Activated T-helper 17 cell treated with anti-CD3 and anti-CD28 coated beads, Interleukin-2, amount 50 U/mL, for 72 hours (primary cell): ENCODE measurements at places on chromosomes 5 and 9. TPM values are rescaled to one million over a fixed set of nuclear protein-coding genes. Genes with fewer than 3 reads are reported as not detected.
A peak's percentile ranks its signal among the peaks of the same experiment; 100 is the strongest.

- H3K27ac ChIP-seq, result no peak overlapping the region
- peaks cover 58% of the 10 kb centered on the region for H3K27me3 ChIP-seq
- no peaks in the 10 kb centered on the region for H3K36me3 ChIP-seq
Observed at GRCh38 chr9:124042201-124042721, 30.7 kb downstream of the LHX2 start.

DNA sequence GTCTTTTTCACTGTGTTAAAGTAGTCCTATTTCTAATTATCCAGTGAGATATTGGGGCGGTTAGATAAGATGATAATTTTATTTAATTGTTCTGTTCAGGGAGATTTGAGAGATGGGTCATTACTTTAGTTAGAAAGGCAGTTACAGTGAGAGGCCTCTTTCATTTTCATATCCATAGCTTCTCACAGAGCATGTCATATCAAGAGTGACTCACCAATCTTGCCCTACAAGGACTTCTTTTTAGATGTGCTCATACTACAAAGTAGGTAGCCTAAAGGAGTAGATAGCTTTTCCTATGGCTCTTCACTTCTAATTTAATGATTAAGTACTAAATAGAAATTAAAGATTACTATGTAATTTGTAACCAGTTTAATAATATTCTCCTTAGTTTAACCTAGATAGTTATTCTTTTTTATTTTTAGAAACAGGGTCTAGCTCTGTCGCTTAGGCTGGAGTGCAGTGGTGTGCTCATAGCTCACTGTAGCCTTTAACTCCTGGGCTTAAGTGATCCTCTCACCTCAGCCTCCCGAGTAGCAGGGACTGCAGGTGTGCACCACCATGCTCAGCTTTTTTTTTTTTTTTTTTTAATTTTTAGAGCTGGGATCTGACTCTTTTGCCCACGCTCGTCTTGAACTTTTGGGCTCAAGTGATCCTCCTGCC lies 71.0 kb downstream of the FER start:
- no peaks in the 10 kb centered on the region for H3K4me1 ChIP-seq
- H3K36me3 ChIP-seq, result no peaks in the 10 kb centered on the region
- no peaks in the 10 kb centered on the region for H3K27me3 ChIP-seq
- no peak overlapping the region for H3K27ac ChIP-seq

DNA sequence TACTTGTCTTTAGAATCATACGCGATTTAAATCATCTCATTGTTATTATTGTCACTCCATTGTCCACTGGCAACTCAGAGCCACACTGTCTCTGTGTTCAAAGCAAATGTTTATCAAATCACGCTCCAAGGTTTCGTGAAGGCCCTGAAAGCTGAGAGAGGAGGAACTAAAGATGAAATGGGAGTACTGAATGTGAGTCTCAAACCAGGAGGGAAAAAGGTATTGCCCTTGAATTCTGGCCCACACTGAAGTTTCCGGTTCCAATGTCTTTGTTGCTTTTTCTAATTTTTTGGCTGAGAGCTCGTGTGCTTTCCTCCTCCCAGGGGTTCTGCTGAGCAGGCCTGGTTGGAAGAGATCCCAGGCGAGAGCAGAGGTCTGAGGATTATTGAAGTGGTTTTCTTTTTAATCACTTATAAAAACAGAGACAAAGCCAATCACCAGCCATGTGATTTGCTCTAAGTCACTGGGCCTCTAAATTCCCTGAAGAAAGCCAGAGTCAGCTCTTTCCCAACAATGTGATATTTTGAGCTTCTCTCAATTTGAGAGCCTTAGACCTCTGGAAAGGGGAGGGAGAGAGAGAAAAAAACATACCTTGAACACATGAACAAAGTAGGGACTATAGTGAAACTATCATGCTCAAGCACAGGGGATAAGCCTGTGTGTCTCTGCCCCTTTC lies 420.8 kb upstream of the GRAMD2B start:
- no peaks in the 10 kb centered on the region for H3K27me3 ChIP-seq
- ATAC-seq, result no peak
- H3K36me3 ChIP-seq, result no peaks in the 10 kb centered on the region
- no peaks in the 10 kb centered on the region for H3K4me1 ChIP-seq

- no peak for ATAC-seq
- H3K27ac ChIP-seq, result no peak overlapping the region
- no peak overlapping the region for H3K4me3 ChIP-seq
Observed at GRCh38 chr9:79184831-79185230, 386.9 kb upstream of the TLE4 start.

DNA sequence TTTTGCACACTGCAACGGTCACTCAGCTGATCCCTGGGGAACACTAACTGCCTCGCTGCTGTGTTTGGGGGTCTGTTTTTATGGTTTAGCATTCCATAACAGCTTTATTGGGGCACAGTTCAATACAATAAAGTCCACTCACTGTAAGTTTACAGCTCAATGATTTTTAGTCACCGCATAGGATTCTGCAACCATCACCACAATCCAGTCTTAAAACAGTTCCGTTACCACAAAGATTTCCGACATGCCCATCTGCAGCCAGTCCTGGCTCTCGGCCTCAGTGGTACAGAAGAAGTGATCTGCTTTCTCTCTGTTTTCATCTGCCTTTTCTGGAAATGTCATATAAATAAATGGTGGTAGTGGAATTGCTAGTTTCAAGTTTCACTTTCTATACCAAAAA lies 23.6 kb downstream of the OR2V2 start:
- ATAC-seq, result no peak
- no peak overlapping the region for H3K27ac ChIP-seq
- peaks cover 27% of the 10 kb centered on the region for H3K36me3 ChIP-seq
- peak overlapping the region; percentile 42 for H3K4me3 ChIP-seq
- peaks cover 32% of the 10 kb centered on the region for H3K4me1 ChIP-seq

GRCh38 chr5:40412771-40413170 lies 266.9 kb upstream of the PTGER4 start:
- no peak overlapping the region for H3K4me3 ChIP-seq
- peaks cover 26% of the 10 kb centered on the region for H3K4me1 ChIP-seq
- no peak overlapping the region for H3K27ac ChIP-seq
- peaks cover 9% of the 10 kb centered on the region for H3K36me3 ChIP-seq
- no peak for ATAC-seq
- no peaks in the 10 kb centered on the region for H3K27me3 ChIP-seq

GRCh38 chr9:34365282-34365681 lies 11.4 kb downstream of the MYORG start:
- no peak for ATAC-seq
- no peaks in the 10 kb centered on the region for H3K36me3 ChIP-seq
- H3K27me3 ChIP-seq, result no peaks in the 10 kb centered on the region
- H3K4me1 ChIP-seq, result no peaks in the 10 kb centered on the region

GRCh38 chr9:89808076-89808755 lies 203.4 kb downstream of the GADD45G start:
- no peaks in the 10 kb centered on the region for H3K27me3 ChIP-seq
- ATAC-seq, result no peak
- no peak overlapping the region for H3K27ac ChIP-seq
- peaks cover 7% of the 10 kb centered on the region for H3K4me1 ChIP-seq
- H3K4me3 ChIP-seq, result no peak overlapping the region

DNA sequence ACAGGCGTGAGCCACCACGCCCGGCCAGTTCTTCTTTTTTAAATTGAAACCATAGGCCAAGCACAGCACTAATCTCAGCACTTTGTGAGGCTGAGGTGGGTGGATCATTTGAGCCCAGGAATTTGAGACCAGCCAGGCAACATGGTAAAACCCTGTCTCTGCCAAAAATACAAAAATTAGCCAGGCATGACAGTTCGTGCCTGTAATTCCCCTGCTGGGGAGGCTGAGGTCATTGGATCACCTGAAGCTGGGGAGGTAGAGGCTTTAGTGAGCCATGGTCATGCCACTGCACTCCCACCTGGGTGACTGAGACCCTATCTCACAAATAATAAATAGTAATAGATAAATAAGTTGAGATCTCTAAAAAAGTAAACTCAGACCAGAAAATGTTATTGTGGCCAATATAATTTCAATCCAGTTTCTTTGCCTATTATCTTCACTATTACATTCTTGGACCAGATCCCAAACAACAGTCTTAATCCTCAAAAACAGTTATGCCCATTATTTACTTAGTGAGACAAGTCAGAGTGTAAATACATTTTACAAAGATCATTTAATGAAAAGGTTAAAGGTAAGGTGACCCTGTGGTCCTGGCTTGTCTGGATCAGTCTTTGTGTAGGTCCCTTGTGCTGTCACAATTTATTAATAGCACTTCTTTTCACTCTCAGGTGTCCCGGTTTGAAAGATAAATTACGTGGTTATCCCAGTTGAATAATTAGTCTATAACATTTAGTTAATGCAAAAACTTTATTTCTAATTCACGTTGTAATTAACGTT lies 53.6 kb downstream of the RAB24 start:
- H3K4me3 ChIP-seq, result no peak overlapping the region
- no peaks in the 10 kb centered on the region for H3K4me1 ChIP-seq
- ATAC-seq, result no peak
- H3K27ac ChIP-seq, result peak overlapping the region; percentile 46
- peaks cover 89% of the 10 kb centered on the region for H3K36me3 ChIP-seq

Gene MLANA
- total RNA-seq, result not detected

Gene CXCL14
- not detected for total RNA-seq

Gene PCDH12
- 4.3 TPM for total RNA-seq

Gene IL7R
- 162 TPM for total RNA-seq

Gene C1QTNF3
- total RNA-seq, result 5.4 TPM

Gene KLF4
- total RNA-seq, result 0.48 TPM
